ENCODE measurements at places on chromosomes 3 and 15.

- no peak for DNase-seq
These were observed 1050.3 kb downstream of the OTOL1 start for GRCh38 chr3:162546910-162547309.

DNA sequence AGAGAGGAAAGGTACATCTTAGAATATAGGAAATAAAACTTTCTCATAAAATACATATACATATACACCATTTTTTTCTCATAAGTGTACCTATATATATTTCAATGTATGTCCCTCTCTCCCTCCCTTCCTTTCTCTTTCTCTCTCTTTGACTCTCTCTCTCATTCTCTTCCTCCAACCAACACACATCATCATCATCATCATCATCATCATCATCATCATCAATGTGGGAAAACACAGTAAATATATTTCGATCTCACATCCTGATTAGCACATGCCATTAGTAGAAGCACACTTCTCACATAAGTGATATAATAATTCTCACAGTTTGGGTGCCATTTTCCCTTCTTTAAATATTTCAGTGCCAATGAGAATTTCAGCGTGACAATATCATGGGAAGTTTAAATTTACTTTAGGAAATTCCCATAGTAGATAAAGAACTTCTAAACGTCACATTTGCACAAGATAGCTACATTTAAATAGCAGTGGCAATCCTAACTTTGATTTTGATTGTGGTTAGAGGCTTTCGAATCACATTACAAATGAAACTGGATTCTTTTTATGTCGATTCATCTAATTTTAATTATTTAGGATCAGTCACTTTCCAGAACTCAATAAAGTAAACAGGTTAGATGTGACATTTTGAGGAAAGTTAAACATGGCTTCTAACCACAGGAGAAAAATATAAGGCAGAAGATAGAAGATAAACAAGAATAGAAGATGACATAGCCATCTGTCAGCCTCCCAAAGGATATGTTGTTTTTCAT lies 33.0 kb upstream of the ACTC1 start:
- DNase-seq: no peak

DNA sequence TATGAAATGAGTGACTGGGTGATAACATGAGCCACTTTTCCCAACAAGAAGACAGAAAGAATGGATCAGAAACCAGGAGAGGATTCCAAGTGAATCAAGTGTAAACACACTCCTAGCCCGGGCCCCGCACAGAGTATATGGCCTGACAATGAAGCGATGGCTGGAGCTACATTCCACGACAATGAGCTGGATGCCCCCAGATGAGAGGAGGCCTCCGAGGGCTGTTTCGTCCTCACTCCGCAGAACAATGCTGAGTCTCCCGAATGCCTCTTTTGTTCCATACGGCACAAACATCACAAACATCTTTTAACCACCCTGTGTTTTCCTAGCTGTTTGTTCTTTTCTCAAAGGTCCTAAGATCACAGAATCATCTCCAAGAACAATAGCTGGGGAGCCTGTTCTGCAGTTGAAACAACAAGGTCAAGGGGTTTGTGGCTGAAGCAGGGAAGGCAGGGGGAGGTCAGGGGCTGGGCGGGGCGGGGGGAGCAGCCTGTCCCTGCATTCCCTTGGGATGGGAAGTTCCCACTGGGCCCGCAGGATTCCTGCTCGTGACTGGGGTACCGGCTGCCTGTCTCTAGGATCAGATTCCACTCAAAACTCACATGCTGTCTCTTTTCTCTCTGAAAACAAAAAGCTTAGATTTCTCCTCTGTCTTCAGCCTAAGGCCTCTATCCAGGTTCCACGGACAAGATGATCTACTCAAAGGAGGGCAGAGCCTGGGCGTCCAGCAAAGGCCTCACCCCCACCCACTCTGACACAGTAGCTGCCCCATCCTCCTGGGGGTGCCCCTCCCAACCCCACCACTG lies 151.3 kb downstream of the XXYLT1 start:
- peak; percentile 96 for DNase-seq

DNA sequence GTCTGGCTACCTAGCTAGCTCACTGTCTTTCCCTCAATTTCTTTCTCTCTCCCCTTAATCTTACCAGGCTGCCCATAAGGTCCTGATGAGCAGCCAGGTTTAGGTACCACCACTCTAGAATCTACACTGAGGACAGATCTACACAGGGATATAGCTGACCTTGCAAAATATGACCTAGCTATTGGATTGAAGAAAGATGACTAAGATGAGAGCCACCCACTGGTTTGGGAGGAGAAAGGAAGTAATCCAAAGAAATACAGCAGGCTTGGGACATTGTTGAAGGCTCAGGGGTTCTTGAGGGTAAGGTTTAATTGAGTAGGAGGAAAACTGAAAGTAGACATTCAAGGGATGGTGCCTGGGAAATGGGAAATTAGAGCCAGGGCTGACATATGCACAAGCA lies 142.0 kb upstream of the TMC3 start:
- peak; percentile 12 for DNase-seq

GRCh38 chr15:49815526-49815925 lies 194.7 kb downstream of the DTWD1 start:
- DNase-seq: no peak

DNA sequence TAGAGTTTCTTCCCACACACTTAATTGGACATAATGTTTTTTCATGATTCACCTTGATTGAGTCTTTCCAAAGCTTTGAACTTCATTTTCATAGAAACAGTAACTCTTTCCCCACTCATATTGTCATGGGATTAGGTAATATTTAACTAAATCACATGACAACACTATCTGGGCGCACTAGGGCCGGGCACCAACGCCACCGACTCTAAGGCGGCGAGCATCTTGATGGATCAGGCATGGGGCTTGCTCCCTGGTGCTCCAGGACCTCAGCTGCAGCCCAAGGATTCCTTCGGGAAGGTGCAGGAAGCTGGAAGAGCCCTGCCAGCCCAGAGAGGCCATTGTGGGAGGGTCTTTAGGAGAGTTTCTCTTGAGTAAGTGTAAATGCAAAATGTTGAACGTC lies 193.1 kb upstream of the UBE3A start:
- no peak for DNase-seq

All from LHCN-M2 (cell line).